ENCODE measurements at places on chromosomes 2 and 18. TPM values are rescaled to one million over a fixed set of nuclear protein-coding genes. Genes with fewer than 3 reads are reported as not detected.

Gene DIPK1C
- not detected for polyA plus RNA-seq

Gene ANKRD53
- 1.2 TPM for polyA plus RNA-seq

Gene PROKR1
- polyA plus RNA-seq, result not detected

Gene LYG2
- not detected for polyA plus RNA-seq

Gene GPR155
- 4.1 TPM for polyA plus RNA-seq

Gene MYOM1
- 11.1 TPM for polyA plus RNA-seq

Gene ACKR3
- 1.6 TPM for polyA plus RNA-seq

Gene SIX3
- not detected for polyA plus RNA-seq

Gene KCNIP3
- polyA plus RNA-seq, result 1.9 TPM

Gene MALL
- 183 TPM for polyA plus RNA-seq

Gene C18orf63
- not detected for polyA plus RNA-seq

Gene TWIST2
- 0.92 TPM for polyA plus RNA-seq

Gene ZNF516
- 2.4 TPM for polyA plus RNA-seq

Gene NEU2
- polyA plus RNA-seq, result not detected

Gene RELCH
- 9.0 TPM for polyA plus RNA-seq

Gene AKAIN1
- not detected for polyA plus RNA-seq

Gene SERPINB5
- 2.9 TPM for polyA plus RNA-seq

Gene DSC3
- 0.09 TPM for polyA plus RNA-seq

Gene CRYGD
- not detected for polyA plus RNA-seq

Gene KRCC1
- 79.9 TPM for polyA plus RNA-seq

Gene UGT1A3
- polyA plus RNA-seq, result not detected

Gene CKAP2L
- 2.3 TPM for polyA plus RNA-seq

Gene HOXD10
- polyA plus RNA-seq, result 1.5 TPM

Gene VWC2L
- not detected for polyA plus RNA-seq

Gene SERPINB12
- not detected for polyA plus RNA-seq
